CD4-positive, alpha-beta T cell treated with Interleukin-17A for 4 hours (primary cell): ENCODE measurements at places on chromosomes 2 and 18.
A peak's percentile ranks its signal among the peaks of the same experiment; 100 is the strongest.

DNA sequence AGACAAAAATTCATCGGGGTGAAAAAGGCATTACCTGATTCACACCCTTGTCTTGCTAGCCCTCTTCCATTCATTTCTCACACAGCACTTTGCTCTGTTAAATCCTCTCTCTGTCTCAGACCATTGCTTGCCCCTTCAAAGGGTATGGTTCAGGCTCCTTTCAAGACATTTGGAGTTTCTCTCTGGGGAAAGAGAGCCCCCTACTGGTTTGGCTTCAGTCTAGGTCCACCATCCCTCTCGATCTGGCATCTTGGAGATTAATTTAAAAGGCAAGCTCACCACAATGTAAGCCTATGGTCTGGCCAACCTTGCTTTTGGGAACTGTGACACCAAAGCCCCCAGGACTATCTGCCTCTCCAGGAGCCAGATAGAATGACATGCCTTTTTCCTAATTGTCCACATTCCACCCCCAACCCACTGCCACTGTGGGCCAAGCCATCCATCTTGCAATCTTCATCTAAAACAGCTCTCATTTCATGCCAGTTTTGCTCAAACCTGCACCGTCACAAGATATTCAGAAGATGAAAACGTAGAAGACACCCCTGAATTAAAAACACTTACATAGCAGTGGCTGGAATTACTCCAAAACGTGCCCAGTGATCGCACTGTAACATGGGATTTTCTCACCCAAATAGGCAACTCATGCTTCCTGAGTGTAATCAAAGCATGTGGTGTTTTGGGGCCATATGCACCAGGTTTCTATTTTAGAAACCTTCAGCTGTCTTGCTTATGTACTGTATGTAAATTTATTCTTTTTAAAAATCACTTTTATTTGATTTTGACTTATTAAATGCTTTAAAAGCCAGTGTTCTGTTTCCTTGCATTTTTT lies 93.9 kb downstream of the FARSB start:
- peak; percentile 37 for DNase-seq

GRCh38 chr2:26735883-26736588 lies 28.0 kb upstream of the SLC35F6 start:
- DNase-seq = no peak

DNA sequence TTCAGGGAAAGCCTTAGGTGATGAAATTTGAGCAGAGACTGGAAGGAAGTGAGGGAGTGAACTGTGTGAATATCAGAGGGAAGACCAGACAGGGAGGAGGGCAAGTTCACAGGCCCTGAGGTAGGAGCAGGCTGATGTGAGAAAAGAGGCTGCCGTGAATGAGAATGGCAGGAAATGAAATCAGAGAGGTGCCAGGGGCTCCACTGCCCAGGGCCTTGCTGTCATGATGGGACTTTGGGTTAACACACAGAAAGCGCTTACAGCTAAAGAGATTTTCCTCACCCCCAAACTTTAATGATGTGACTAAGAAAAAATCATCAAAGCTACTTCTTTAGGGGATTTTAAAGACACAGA lies 53.8 kb downstream of the MARCHF4 start:
- no peak for DNase-seq

DNA sequence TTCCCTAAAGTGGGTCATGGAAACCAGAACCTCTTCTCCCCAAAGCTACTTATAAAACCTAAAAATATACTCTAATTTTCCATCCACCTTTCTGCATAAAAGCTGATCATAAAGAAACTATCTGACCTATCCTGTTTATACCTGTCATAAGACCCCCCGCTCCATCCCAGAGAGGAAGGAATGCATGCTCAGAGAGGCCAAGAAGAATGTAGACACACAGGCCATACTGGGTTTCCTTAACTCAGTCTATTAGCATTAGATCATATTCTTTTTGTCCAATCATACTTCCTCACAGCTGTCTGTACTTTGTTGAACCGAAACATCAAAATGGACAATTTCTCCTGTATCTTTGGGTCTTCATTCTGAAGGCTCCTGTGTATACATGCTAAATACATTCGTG lies 52.3 kb downstream of the B3GNT2 start:
- DNase-seq = no peak

DNA sequence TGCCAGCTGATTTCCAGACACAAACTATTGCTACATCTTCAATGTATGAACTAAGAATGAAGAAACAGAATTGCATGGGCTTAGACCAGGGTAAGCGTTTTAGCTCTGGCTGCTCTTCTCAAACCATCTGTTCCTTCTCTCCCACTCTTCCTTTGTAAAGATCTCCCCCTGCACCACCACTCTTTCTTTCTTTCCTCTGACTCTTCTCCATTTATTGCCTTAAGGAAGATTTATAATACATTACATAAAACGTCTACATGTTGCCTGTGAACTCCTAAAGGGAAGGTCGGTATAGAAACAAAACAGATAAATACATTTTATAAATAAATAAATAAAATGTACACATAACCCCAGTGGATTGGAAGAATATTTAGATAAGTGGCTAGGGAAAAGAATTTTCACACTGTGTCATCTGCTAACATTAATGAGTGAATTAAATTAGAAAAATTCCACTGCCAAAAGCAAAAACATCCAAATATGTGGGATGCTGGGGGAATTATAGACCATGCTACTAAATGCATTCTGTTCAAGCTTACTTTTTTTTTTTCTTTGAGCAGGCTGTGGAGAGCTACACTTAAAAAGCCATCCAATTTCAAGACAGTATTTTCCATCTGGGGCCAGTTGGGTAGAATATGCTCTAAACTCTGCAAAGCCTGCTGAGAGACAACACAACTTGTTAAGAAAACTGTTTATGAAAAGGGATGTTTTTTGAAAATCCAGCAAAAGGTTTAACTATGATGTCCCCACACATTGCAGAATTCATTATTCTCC lies 41.5 kb downstream of the NCKAP5 start:
- DNase-seq = no peak

GRCh38 chr18:12868576-12868975 lies 15.5 kb downstream of the PTPN2 start:
- DNase-seq = no peak

- no peak for DNase-seq
Measured at GRCh38 chr2:164275659-164276058, 345.6 kb downstream of the GRB14 start.

DNA sequence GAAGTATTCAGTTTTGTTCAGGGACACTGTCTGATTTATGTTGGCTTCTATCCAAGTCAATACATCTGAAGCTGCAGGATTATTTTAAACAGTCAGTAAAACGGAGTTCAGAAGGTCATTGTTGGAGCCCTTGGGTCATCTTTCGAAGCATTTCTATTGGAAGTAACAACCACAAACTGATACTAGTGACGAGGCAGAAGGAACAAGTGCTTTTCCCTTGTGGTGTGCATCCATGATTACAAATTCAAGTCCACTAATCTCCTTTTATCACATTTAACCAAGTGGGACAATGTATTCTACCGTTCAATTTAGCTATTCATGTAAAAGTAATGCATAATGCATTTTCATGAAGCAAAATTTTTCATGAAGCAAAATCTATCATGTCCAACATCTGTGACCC lies 76.9 kb downstream of the CD226 start:
- DNase-seq = no peak

GRCh38 chr18:63180321-63180720 lies 139.2 kb downstream of the BCL2 start:
- DNase-seq = no peak

DNA sequence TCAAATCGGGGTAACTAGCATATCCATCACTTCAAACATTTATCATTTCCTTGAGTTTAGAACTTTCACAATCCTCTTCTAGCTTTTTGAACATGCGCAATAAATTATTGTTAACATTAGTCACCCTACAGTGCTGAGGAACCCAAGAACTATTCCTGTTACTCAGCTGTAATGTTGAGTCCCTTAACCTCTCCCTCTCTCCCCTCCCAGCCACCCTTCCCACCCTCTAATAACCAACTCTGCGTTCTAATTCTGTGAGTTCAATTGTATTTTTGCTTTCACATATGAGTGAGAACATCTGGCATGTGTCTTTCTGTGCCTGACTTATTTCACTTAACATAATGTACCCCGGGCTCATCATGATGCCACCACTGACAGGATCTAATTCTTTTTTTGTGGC lies 78.6 kb upstream of the RANBP2 start:
- no peak for DNase-seq

DNA sequence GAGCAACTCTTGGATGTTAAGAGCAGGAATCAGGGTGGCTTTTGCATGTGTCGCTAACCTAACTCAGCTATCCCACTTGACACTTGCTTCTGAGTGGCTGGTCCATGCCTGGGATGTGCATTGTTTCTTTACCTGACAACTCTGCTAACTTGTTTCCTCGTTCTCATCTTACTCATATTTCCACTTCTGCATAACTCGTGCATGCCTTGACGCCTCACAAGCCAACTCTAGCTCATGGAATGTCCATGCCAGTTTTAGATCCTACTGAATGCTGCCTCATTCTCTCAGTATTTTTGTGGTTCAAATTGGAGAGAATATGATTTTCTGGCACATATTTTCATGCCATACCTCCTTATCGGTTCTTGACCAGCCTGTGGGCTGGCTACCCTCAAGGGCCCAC lies 52.5 kb downstream of the CDCA7 start:
- no peak for DNase-seq

DNA sequence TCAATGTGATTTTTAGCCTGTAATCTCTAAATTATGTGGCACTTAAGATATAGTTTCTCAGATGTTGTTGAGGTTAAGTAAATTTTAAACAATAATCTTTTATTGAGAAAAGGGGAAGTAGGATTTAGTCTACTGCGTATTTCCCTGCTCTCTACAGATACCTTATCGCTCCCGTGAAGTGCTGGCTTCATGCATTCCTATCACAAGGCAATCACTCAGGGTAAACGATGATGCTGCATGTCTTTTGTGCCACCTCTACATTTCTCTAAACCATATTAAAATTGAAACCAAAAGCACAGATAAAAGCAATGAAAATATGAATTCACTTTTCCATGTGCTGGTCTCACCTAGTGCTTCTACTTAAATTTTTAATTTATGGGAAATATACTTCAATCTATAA lies 14.4 kb upstream of the RPE start:
- DNase-seq = no peak

GRCh38 chr2:72275084-72275483 lies 127.4 kb upstream of the CYP26B1 start:
- no peak for DNase-seq

GRCh38 chr2:63840081-63840784 lies 1.5 kb upstream of the UGP2 start:
- peak; percentile 29 for DNase-seq

GRCh38 chr2:238602223-238602960 lies 175.7 kb downstream of the ASB1 start:
- no peak for DNase-seq

DNA sequence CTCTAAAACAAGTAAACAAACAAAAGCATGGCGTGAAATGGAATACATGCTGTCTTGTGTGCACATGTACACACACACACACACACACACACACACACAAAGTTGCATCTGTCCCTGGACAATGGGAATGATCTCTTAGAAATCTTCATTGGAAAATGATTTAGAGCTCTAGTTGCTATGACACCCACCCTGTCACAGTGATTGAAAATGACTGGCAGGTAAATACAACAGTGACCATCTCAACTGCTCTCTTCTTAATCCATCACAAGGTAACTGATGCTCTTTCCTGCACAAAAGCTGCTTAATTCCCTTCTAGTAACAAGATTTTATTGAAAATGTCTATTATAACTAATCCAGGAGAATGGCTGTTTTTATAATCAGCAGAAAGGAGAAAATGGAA lies 1011.7 kb upstream of the GYPC start:
- DNase-seq = no peak

- DNase-seq = no peak
Measured at GRCh38 chr2:200763422-200763821, 48.3 kb upstream of the BZW1 start.

DNA sequence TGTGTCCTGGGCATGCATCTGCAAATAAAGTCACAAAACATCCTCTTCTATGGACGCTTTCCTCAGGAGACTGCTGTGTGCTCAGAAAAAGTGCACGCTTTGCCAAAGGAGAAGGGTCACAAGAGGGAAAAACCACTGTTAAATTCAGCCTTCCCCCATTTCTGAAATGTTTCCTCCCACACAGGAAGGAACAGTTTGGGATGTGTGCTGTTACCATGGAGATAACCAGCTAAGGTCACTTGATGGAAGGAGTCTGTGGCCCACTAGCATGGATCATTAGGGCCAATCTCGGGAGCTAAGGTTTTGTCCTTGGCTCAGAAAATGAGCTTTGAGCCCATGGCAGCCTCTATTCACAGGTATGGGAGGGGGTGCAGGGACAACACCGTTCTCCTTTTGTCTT lies 5.6 kb downstream of the KCNE4 start:
- no peak for DNase-seq

- no peak for DNase-seq
Measured at GRCh38 chr2:174608866-174609214, 11.2 kb upstream of the WIPF1 start.

GRCh38 chr18:48597671-48598070 lies 58.8 kb downstream of the CTIF start:
- DNase-seq = no peak

GRCh38 chr2:64524604-64525316 lies 632 bp downstream of the AFTPH start:
- DNase-seq = peak; percentile 36

DNA sequence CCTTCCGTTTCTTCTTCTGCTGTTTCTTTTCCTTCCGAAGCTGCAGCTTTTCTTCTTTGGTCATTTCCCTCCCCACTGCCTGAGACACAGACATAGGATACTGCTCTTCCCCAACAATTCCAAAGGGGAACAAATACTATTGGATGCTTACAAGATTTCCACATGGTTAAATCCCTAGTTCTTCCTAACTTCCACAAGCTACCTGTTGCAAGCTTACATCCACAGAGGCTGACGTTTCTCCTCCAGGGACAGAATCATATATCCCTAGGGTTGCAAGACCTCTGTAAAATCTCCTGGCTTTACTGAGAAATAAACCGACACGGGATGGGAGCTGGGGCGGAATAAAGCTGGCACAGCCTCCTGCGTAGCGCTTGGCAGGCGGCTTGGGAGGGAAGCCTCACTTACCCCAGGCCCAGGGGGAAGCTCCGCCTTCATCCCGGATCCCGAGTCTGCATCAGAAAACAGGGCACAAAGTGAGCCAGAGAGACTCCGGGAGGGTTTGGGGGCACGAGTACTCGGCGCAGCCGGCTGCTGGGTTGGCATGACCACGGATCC lies 590 bp downstream of the EIF2B4 start:
- DNase-seq = no peak
